ENCODE measurements at places on chromosomes 5 and 9.

DNA sequence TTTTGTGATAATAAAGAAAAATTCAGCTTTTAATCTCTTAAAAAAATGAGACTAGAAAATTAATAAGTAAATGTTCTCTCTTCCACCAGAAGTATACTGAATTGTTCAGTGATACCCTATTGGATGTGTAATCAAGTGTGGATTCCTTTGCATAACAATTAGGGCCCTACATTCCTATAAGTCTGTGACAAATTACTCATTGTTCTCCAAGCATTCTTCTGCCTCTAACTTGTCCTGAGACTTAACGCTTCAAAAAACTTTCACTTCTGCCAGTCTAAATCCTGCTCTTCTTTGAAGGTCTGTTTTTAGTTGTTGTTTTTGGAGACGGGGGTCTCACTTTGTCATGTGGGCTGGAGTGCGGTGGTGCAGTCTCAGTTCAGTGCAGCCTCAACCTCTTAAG, 9.2 kb upstream of the DDX46 start:
- DNase-seq: no peak

- no peak for DNase-seq
These were observed 24.1 kb upstream of the PTGS1 start for GRCh38 chr9:122346478-122347347.

DNA sequence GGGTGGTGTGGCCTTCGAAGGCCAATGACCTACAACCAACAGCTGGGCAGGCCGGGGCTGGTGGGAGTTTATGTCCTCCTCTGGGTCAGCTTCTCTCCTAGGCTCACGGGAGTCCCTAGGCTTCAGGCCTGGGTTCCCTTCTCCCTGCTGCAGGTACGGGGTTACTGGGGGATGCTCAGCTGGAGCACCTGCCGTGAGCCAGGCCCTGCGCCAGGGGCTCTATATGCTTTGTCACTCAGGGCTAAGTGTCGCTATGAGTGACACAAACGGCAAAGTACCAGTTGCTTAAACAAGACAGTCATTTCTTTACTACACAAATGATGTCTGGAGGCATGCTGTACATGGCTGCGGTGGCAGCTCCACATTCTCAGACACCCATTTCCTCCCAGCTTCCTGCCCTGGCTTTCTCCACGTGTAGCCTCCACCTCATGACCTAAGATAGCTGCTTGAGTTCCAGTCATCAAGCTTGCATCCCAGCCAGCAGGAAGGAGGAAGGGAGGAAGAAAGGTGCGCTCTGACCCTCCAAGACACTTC, 22.5 kb upstream of the NINJ1 start:
- no peak for DNase-seq

DNA sequence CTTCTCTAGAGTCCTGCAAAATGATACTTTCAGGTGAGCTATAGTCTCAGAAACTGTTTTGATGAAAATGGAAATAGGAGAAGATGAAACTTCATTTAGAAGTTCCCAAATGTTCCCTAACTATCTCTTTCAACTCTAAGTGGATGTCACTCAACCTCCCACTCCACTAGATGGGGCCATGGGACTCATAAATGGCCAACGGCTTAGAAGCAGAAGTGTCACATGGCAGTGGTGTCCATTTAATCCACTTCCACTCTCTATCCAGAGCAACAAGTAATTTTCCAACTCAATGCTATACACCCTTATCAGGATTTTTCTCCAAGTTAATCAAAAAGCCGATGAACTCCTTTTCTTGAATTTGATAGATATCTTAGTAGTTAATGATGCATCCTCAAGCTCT, 295.7 kb downstream of the EDIL3 start:
- DNase-seq: no peak

GRCh38 chr9:12060067-12060466, 633.1 kb upstream of the TYRP1 start:
- DNase-seq: no peak

DNA sequence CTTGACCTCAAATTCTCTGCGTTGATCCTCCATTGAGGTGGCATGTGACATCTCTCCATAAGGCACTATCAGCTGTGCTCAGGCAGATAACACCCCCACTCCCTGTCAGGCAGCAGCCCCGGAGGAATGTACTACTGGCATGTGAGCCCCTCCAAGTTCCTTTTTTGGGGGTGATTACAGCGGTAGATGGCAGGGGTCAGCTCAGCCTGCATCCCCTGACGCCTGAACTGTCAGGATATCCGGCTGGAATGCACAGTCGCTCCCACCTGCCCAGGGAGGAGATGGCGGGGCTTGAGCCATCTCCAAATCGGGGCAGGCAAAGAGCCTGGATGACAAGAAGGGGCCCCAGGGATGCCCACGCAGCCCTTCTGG, 40.8 kb downstream of the FAM78A start:
- no peak for DNase-seq

- no peak for DNase-seq
These were observed 96.9 kb downstream of the SLC1A3 start for GRCh38 chr5:36703245-36703860.

- no peak for DNase-seq
These were observed 39.9 kb downstream of the RHOBTB3 start for GRCh38 chr5:95770830-95771708.

- DNase-seq: no peak
These were observed 351.2 kb downstream of the MLLT3 start for GRCh38 chr9:20271096-20271495.

DNA sequence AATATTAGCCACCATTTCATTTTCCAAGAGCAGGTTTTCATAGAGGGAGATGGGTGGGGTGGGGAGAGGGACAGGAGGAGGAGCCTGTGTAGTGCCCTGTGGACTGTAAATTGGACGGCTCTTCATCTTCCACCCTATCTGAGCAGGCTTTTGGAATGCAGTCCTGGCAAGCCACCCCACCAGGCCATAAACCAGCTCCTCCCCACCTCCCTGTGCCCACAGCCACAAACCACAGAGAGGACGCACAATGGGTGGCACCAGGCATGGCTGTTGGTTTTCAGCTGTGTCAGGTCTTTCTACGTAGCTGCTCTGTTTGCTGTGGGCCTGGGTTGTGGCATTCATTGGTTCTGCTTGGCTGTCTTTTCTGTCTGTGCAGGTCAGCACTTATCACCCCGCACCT, 58.0 kb downstream of the PLAC8L1 start:
- no peak for DNase-seq

- no peak for DNase-seq
These were observed 88.5 kb downstream of the FAM174A start for GRCh38 chr5:100623719-100624118.

- no peak for DNase-seq
These were observed 181.8 kb downstream of the ASTN2 start for GRCh38 chr9:117233016-117233415.

Data from KG1 (cell line).